ENCODE measurements at places on chromosomes 2 and 18.

- DNase-seq = no peak
Observed at GRCh38 chr18:28080876-28081300, 96.0 kb downstream of the CDH2 start.

- DNase-seq = no peak
Observed at GRCh38 chr2:185790361-185790760, 51.8 kb downstream of the FSIP2 start.

DNA sequence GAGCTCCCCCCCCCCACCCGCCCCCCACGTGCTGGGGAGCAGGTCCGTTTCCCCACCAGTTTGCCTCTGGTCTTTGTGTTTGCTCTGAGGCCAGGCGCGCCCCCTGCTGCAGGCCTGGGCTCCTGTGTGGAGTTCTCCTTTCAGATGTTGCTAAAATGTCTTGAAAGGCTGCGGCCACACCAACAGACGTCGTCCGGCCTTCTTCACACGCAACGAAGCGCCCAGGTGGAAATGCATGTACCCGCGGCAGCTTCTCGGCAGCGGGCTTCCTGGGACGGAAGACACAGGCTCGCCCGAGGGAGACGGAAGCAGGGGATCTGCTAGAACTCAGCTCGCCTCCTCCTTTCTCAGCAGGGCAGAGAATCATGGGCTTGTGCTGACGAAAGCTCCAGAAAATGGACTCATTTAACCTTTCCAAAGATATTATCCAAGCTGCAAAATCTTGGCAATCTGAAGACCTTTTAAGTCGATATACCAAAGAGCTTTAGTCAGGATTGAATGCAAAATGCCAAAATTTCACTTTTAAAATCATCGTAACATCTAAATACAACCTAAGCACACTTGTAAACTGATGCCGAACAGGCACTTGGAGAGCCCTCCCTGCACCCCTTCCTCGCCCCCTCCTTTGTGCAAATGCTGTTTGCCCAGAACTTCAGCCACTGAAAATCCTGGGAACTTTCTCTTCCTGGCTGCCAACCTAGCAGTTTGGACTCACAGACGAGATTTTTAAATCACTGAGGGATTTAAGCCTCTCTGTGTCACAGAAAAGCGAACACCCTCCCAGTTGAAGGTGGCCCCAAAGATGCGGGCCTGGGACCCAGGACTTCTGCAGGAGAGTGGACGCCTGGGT, 125.5 kb upstream of the ZNF516 start:
- peak; percentile 71 for DNase-seq

GRCh38 chr18:58279504-58280175, 235.6 kb downstream of the NEDD4L start:
- DNase-seq = no peak

DNA sequence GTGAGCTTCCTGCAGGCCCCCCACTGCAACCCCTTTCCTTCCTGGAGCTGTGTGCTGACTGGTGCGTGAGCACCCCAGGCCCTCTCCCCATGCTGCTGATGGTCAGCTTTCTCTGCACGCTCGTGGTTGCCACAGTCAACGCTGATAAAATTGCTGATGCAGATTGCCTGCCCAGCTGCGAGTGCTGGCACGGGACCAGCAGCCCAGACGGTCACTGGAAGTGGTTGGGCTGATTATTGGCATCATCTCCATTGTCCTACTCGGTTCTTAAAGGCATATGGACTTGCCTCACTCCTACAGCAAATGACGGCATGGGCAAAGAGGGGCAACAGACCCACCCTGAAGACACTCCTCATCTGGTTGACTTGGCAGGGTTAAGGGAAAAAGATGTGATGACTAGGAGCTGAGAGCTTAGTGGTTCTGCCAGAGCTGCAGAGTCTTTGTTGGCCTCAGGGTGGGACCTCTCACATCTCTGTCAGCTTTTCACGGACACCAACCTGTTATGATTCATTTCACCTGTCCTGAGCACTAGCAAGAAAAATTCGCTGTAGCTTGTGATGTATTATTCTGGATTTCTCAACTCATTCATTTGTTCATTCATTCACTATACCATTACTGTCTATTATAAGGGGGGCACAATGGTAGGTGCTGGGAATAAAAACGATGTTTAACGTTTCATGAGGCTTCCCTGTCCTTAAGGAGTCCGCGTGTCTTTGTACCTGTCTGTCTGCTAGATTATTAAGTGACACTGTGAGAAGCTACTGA, 38.4 kb downstream of the PAX8 start:
- no peak for DNase-seq

- no peak for DNase-seq
Observed at GRCh38 chr18:44066541-44066940, 614.1 kb upstream of the SETBP1 start.

DNA sequence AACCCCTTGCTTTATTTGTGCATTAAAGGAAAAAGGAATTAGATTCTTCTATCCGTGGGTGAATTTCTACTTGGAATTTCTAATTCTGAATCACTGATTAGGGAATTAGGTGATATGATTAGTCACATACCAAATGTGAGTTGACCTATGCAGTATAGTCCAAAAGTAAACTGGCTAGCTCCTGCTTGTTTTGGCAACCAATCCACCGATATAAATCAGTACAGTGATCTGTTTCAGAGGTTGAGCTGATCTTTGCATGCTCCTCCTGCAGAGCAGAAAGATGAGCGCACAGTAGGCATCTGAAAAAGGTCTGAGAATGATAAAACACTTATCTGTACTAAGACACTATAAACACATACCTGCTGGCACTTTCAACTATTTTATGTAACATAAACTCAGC, 86.6 kb downstream of the LRP1B start:
- DNase-seq = no peak

DNA sequence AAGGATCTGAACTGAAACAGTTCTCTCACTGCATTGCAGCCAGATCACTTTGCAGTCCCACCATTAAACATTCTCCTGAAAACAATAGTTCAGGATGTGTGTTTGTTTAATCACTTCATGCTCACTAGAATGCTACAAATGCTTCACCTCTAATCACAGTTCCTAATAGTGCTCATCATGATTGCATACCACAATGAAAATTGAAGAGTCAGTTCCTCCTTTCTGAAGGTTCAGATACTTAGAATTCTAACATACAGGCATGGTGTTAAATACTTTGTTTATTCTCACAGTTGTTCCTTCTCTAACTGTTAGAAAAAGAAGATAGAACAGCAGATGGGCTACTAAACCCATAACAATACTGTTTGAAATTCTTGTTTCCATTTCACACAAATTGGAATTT, 622.3 kb upstream of the ACVR2A start:
- no peak for DNase-seq

DNA sequence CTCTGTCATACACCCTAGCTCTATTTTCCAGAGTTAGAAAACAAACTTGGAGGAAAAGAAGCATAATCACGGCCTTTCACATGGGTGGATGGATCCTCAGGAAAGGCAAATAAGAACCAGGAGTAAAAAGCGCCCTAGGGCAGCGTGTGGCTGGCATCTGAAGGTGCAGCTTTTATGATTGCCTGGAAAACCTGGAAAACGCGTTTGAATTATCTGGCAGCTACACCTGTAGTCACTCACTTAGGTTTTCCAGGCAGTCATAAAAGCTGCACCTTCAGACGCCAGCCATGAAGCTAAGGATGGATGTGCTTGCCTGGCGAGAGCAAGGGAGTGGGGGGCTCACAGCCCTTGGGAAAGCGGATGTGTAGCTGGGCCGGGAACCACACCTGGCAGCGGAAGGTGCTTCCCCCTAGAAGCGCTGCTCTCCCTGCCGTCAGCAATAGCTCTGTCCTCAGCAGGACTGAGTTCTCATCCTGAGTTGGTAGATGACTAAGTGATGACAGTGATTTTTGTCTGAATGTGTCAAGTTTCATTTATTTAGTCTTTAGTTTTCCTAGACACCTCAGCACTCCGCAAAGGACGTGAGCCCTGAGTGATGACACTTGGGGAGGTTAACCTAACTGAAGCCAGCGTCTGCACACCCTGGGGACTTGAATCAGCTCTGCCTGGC, 82.0 kb downstream of the DCDC2C start:
- DNase-seq = no peak

DNA sequence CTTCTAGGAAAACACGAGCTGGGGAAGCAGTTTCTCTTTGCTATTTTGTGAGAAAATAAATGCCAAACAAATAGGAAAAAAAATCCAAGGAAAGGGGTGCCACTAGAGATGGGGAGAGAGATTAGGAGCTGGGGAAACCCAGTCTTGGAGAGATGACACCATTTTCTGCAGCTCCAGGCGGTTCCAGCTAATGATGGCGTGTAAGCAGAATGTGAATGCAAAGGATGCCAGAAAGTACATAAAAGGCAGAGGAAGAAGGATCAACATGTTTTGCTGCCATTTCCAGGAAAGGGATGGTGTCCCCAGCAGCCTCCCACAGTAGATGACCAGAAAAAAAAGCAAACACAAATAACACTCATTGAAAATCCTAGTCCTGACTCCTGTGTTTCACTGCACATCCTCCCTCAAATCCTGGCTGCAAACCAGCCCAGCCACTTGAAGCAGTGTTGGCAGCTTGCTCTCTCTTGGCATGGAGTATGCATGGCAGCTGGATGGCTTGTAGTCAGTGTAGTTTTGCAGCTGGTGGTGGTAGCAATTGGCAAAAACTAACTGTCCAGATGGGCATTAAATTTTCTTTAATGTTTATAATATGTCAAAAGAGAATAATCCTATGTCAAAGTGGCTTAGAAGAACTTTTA, 93.6 kb downstream of the FTCDNL1 start:
- no peak for DNase-seq

- DNase-seq = no peak
Observed at GRCh38 chr2:3517948-3518495, 1.3 kb downstream of the ADI1 start.

DNA sequence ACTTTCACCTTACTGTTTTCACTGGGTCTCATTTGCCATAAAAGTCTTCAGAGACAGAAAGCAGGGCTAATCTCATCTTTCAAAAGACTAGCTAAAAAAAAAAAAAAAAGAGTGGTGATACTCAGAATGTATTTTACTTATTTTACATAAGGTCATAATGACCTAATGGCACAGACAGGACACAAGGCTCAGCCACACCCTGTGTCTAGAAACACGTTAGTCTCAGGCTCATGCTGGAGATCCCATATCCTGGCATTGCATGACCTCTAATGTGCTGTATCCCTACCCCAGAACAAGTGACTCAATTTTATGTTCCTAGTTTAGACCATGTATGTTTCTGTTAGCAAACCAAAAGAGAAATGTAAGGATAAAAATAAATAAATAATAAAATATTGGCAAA, 115.4 kb downstream of the SATB2 start:
- no peak for DNase-seq

- no peak for DNase-seq
Observed at GRCh38 chr2:19752500-19752899, 149.3 kb downstream of the TTC32 start.

- DNase-seq = peak; percentile 19
Observed at GRCh38 chr2:15942711-15943345, 2.5 kb downstream of the MYCN start.

DNA sequence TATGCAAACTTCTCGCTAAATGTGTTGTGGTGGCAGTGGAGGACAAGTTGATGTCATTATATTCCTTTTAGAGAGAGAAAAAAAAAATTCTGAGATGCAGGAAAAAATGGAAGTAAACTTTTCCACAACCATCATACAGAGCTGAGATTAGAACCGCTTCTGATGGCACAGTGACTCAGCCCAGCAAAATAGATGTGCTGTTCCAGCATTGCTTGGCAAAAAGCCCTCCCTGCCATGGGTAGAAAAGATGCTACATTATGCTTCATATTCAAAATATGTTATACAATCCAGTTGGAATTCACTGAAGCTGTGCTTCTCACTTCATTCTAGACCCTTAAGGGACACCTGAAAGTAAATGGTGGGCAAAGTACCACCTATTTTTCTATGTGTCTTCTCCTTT, 1047.6 kb upstream of the FANCL start:
- no peak for DNase-seq

- DNase-seq = no peak
Observed at GRCh38 chr18:1511619-1512311, 607.1 kb downstream of the ADCYAP1 start.

- DNase-seq = no peak
Observed at GRCh38 chr18:36181441-36181840, 5.9 kb upstream of the MOCOS start.

DNA sequence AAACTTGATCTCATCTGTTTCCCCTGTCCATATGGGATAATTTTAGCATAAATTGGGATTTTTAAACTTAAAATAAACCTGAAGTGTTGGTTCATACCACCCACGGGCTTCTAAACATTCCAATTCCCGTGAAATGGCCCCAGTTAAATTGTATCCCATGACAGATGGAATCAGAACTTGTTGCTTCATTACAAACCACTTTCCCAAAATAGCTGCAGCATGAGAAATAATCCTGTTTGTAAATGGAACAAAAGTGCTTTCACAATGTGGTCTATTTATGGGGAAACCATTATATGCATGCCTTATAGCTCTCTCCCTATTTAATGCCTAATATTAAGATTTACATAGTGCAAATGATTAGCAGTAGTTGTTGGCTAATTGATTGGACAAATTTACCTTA, 15.9 kb downstream of the SCG2 start:
- DNase-seq = no peak

Measured in endothelial cell (in vitro differentiated cells).